ENCODE measurements at places on chromosomes 16 and 17.

GRCh38 chr17:73683771-73684170 lies 39.5 kb upstream of the SDK2 start:
- DNase-seq: no peak

DNA sequence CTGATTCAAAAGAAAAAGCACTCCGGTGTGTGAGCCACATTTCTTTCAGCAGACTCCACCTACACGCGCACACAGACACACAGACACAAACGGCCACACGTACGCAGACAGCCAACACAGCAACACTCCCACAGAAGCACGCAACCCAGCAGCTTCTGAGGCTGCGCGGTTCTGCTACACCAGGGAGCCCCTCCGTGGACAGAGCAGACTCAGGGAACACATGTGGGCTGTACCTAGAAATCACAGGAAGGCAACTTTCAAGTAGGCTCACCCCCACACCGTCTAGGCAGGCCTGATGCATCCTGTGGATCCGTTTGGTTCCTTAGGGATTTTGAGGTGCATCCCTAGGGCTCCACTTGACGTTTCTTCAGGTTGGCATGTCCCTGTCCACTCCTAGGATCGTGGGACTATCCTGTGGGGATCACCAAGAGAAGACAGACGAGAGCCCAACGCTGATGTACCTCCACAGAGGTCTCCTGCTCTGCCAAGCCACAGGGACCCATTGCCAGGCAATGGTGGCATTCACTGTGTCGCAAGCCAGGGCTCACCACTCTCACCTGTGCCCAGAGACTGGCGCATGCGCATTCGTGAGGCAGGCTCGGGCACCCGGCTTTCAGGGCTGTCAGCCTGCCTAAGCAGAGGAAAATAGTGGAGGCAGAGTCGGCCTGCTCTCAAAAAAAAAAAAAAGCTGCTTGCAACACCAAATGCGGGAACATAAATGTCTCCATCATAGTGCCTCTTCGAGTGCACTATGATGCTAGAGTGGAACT lies 2333.3 kb downstream of the TP53TG3F start:
- no peak for DNase-seq

DNA sequence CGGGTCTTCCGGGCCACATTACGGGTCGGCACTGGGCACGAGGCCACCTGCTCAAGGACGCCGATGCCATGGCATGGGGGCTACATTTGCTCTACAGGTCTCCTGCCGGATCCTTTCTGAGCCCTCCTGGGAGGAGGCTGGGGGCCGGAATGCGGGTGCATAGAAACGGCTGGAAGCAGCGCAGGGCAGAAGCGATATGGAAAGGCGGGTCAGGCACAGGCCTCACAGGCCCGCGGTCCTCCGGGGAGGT lies 28.4 kb downstream of the AXIN1 start:
- DNase-seq: no peak

GRCh38 chr16:84840687-84841627 lies 21.2 kb downstream of the CRISPLD2 start:
- DNase-seq: no peak

- no peak for DNase-seq
Measured at GRCh38 chr16:60818465-60818864, 1217.8 kb downstream of the CDH8 start.

DNA sequence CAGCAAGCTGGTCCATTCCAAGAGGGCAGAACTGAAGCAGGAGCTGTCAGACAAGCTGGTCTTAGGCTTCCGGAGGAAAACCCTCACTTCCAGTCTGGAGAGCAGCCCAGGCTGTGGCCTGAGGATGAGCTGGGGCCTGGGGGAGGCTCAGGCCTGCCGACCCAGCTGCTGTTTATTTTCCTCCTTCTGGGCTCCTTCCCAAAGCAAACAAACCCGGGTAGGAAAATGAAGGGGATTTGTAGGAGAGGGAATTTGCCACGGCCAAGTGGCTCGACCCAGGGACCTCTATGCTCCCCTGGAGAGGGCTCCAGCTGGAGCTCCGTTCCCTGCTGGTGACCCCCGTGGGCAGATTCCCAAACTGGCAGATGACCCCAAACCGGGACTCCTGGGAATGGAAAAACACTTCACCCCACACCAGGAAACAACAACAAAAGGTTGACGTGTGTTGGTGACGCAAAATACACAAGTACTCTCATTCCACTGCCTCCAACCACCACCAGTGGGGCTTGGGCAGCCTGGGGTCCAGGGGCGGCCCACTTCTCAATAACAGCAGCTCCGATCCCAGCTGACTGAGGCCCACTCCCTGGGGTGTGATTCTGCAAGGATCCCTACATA lies 8.8 kb downstream of the JUP start:
- DNase-seq: no peak

DNA sequence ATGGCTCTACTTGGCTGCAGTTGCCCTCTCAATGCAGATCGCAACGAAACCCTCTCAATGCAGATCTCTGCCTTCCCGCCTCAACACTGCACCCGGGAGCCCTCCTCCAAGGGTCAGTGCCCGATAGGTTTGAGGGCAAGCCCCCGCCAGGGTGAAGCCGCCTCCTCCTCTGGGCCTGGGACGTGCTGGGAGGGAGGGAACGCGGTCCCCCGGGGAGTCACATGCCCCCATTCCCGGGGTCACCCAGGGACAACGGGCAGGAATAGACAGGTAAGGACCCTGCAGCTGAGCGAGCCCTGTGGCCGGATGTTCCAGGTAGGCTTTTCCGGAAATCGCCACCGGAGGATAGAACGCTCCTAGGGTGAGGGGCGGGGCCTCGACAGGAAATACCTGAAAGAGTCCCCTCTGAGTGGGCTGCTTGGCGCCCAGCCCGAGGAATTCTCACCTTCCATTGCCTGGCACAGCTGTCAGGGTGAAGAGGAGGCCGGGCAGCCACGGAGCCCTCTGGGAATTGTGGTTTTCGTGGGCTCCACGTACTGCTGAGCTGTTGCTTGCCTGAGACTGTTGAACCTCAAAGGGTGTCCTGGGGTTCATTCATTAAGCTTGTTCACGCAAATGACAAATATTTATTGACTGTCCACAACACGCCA lies 12.8 kb downstream of the ZNF174 start:
- DNase-seq: no peak

- DNase-seq: peak; percentile 56
Measured at GRCh38 chr17:34171245-34171818, 83.8 kb upstream of the CCL2 start.

- peak; percentile 23 for DNase-seq
Measured at GRCh38 chr16:22161999-22162655, at the start of gene SDR42E2. SDR42E2 (plus strand) TSS chr16:22162506; CDS start chr16:22165583, 3,077 bp downstream.

GRCh38 chr17:66799849-66800537 lies 34.9 kb upstream of the CACNG5 start:
- no peak for DNase-seq

GRCh38 chr16:84526794-84527531 lies 22.5 kb upstream of the MEAK7 start:
- DNase-seq: no peak

- no peak for DNase-seq
Measured at GRCh38 chr16:85909932-85910853, 11.2 kb downstream of the IRF8 start.

- no peak for DNase-seq
Measured at GRCh38 chr16:4410335-4411075, 5.9 kb downstream of the CORO7 start.

DNA sequence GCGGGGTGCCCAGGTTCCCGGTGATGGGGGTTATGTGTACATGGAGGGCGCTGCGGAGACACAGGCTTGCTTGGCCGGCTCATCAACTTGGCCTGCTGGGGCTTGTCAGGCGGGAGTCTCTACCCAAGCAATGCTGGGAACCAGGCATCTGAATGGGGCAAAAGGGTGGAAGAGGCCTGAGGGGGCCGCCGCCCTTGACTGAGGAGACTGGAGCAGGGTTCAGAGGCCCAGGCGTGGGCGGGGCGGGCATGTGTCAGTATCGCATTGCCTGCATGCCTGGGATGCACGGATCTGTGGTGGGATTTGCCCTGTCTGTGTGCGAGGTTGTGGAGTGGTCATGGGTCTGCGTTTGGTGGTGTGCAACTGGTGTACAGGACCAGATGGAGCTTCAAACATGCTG lies 21.1 kb downstream of the ARHGAP23 start:
- no peak for DNase-seq
